ENCODE measurements at places on chromosomes 4 and X.

DNA sequence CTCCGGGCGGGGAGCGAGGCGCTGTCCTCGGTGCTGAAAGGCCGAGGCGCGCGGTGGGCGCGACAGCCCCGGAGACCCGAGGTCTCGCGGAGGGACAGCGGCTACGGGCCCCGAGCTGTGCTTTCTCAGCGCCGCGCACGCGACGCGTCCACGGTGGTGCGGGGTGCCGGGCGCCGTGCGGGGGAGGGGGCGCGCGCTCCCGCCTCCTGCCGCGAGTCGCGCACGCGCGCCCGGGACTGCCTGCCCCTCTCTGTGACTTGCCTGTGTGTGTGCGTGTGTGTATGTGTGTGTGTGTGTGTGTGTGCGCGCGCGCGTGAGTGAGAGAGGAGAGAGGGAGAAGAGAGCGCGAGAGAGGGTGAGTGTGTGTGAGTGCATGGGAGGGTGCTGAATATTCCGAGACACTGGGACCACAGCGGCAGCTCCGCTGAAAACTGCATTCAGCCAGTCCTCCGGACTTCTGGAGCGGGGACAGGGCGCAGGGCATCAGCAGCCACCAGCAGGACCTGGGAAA lies at the start of gene GRIA2:
Gene GRIA2, plus strand, starts transcription at position 358 of the 511 bp plus-strand sequence. CDS start 315 bp downstream, outside the sequence.
- no peak for DNase-seq

DNA sequence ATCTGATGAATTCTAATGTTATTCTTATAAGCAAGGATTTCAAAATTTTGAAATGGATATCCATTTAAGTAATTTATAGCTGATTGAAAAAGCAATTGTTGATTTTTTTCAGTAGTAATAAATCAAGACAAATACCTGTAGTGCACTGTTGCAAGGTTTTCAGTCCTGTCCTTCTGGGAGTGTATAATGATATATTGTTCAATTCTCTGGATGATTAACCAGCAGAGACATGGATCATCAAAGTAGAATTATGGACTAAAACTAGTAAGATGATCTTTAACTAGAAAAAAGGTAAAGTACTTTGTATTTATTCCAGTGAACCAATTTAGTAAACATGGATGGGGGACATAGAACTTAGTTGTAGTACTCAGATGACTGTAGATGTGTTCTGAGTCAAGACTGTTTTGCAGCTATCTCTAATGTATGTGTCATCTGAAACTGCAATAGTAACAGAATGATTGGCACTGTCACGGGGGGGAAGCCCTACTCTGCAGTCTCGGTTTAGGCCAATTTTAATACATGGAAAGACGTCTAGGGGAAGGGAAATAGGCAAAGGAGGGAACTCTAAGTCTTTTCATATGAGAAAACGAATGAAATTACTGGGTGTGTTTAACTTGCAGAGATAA lies 121.9 kb downstream of the GLRA3 start:
- DNase-seq: no peak

DNA sequence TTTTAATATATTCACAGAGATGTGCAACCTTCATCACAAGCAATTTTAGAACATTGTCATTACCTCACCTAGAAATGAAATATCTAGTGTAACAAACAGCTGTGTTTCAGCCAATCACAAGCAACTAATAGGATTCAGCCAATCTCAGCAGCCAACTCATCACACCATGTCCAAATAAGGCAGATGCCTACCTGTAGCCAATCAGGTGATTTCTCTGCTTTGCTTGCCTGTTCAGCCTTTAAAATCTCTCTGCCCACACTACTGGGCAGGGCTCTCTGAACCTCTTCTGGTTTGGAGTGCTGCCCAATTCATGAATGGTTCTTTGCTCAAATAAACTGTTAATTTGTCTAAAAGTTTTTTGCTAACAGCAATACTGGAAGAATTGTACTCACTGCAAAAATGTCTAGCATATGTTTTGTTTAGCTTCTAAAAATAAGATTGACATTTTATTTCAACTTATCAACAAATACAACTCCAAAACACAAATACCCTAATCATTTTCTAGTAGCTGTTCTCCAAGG lies 52.4 kb upstream of the IGFBP7 start:
- no peak for DNase-seq

DNA sequence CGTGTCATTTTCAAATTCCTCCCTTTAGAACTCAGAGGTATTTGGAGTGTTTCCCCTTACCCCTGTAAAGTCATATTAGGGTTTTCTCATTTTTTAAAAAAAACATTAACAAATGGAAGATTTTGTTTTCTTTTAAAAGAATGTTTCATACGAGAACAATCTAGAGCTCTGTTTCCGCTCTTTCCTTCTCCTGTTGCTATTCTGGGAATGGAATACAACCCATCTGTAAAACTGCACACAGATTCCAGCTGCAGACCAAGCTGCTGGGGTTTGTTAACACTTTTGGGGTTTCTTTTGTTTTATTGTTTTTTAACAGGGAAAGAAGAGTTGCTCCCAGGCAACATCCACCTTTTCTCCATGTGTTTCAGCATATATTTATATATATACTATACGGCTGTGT lies 61.3 kb downstream of the HCCS start:
- DNase-seq: no peak

DNA sequence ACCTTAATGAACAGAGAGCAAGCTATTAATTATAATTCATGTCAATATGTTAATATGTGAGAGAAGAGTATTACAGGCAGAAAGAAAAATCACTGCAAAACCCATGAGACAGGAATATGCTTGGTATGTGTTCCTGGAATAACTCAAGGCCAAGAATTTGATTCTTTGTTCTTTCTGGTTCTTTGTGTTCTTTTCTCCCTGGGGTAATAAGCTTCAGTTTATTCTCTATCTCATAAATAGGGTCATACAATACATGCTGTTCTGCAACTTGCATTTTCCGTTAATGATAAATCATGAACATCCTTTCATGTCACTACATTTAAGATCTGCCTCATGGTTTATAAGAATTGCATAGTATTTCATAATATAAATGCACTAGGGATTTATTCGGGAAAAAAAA lies 16.8 kb upstream of the THOC2 start:
- no peak for DNase-seq

DNA sequence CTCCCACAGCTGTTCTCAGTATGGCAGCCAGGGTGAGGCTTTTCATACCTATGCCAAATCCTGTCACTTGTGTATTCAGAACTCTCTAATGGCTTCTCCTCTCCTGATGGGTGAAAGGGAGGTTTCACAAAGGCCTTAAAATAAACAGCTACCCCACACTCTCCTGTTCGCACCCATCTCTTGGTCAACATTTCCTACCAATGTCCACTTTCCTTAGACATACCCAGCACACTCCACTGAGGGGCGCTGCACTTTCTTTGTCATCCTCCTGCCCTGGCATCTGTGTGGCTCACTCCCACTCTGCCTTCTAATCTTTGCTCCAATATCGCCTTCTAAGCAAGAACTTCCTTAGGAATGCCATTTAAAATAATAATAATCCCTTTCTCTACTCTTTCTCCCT lies 313.3 kb downstream of the PPP3CA start:
- DNase-seq: no peak

GRCh38 chr4:128675083-128675482 lies 134.4 kb upstream of the JADE1 start:
- DNase-seq: no peak

- no peak for DNase-seq
Observed at GRCh38 chr4:153594210-153594609, 89.9 kb upstream of the TLR2 start.

DNA sequence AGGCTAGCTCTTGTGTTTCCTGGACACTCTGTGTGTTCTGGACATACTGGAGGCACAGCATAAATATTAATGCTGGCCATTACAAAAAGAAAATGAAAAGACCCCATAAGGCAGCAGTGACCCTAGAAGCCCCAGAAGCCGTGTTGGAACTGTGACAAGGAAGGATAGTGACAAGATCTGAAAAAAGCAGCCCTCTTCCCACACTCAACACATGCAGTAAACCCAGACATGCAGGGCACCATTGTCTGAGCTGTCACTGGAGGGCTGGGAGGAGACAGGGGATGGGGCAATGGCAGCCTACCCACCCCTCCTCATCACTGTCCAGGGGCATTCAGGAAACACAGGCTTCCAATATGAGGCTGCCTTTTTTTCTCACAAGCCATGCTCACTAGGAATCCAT lies 6.5 kb downstream of the TRIM2 start:
- DNase-seq: no peak

DNA sequence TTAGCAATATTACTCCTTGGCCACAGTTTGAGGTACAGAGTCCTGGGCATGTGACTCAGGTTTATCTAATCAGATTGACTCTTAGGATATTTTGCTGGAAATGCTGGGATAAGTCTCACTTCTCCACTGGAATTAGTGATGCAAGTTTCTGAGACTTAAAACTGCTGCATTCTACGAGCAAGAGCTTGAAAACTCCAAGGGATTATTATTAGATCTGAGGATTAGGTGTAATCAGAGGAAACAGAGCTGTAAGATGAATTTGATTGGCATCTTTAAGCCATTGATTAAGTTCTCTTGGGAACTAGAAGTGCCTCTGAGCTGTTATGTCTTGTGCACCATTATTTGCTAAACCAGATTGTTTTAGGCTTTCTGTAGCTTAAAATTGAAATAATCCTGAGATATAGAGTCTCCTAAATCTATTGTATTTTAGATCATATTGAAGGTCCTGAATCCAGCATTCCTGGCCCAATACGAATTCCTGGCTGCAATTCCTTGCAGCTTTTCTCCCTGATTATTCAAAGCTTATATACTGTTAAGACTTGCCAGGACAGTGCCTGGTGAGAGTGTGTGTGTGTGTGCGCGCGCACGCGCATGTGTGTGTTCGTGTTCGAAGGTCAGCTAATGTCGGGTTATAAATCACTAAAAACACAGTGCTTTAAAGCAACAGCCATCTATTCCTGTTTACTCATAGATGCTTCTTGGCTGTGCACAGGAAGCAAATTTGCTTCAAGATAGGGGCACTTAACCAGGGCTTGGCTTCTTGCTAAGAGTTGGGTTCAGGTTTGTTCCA lies 735.1 kb downstream of the STIM2 start:
- DNase-seq: no peak

- DNase-seq: no peak
Observed at GRCh38 chr4:156346959-156347385, 393.3 kb upstream of the CTSO start.

DNA sequence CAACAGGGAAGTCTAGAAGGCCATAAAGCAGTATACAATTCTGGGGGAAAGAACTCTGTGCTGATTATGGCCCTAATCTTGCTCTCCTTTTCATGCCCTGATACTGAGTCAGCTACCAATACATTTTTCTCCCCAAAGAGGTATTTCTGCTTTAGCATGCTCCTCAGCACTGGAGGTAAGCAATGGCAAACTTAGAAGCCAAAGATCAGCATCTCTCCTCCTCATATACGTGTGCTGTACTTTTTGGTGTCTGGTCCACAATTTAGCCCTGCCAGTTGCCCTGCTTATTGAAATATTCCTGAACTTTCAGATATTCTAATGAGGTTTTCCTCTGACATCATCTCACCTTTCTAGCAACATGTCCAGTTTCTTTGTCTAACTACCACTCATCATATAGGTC lies 226.2 kb downstream of the FSTL5 start:
- no peak for DNase-seq

DNA sequence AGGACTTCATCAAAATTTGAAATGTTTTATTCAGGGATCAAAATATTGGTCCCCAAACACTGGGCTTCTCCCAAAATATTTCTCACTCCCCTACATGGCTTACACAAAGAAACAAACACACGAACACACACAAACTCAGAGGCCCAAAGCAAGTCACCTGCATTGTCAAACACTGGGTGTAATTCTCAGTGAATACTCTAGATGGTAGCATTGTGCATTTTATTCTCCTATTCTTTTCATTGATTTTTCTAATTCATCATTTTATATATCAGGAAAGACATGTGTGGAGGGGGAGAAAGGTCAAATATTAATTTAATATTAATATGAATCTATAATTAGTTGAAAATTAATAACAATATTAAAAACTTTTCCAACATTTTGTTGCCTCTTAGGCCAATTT lies 72.3 kb upstream of the TNMD start:
- no peak for DNase-seq

DNA sequence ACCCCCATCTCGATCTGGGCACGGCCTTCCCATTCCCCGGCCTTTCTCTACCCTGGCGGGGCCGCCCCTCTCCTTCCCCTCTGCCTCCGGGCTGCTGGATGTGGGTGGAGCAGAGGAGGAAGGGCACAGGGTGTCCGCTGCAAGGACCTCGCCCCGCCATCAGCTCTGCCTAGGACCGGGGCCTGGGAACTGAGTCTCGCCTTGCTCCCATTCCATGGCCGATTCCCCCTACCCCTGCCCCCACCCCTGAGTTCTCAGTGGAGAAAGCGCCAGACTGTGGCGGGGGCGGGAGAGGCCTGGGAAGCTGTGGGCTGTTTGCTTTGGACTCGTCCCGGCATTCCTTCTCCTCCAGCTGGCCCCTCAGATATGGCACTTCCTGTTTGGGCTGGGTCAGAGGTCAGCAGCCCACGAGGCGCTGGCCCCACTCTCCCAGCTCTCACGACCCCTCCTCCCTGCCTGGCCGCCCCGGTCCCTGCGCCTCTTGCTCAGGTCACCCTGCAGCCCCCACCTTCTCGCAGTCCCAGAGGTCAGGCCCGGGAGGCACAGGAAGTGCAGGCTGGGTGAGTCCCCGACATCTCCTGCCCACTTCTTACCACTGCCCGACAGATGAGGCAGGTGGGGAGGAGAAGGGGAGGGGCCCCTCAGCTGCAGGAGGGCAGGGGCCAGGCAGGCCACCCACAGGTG lies 6.4 kb upstream of the BGN start:
- DNase-seq: no peak

DNA sequence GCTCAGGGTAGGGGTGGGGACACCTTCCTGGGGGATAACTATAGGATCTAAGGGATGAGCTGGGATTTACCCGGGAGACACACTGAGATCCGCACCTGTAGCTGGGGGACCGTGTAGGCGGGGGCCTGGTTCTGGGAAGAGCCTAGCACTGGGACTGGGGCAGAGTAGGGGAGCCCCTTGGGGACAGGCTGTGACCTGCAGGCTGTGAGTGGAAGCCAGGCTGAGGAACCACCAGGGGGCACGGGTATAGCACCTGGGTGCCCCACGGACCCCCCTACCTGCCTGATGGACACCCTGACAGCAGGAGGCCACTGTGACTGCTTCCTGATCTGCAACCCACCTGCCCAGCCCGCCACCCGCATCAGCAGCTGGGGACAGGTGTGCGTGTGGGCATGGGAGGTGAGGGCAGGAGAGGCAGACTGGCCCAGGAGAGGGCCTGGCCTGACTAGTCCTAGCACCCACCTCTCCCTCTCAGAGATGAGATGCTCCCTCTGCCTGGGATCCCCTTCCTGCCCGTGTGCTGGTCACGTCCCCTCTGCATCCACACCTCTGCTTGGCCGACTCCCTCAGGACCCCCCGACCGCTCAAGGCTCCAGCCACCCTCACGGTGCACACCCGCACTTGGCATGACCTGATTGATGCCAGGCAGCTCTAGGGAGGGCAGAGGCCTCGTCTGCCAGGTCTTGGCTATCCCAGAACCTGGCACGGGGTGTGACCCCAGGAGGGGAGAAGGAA lies 94.2 kb upstream of the NKX1-1 start:
- DNase-seq: no peak

All from activated CD8-positive, alpha-beta memory T cell treated with anti-CD3 and anti-CD28 coated beads for 1 hour (primary cell).